Fibroblast of skin of back (primary cell): ENCODE measurements at places on chromosomes 2 and 18.
A peak's percentile ranks its signal among the peaks of the same experiment; 100 is the strongest.

- no peak for DNase-seq
Measured at GRCh38 chr2:120005834-120006521, 6.9 kb upstream of the EPB41L5 start.

GRCh38 chr2:62505109-62505749 is 766 bp downstream of the TMEM17 start:
- DNase-seq = no peak

GRCh38 chr2:156300337-156300736 is 32.2 kb downstream of the NR4A2 start:
- DNase-seq = no peak

- DNase-seq = no peak
Measured at GRCh38 chr2:213227458-213227857, 56.8 kb upstream of the SPAG16 start.

DNA sequence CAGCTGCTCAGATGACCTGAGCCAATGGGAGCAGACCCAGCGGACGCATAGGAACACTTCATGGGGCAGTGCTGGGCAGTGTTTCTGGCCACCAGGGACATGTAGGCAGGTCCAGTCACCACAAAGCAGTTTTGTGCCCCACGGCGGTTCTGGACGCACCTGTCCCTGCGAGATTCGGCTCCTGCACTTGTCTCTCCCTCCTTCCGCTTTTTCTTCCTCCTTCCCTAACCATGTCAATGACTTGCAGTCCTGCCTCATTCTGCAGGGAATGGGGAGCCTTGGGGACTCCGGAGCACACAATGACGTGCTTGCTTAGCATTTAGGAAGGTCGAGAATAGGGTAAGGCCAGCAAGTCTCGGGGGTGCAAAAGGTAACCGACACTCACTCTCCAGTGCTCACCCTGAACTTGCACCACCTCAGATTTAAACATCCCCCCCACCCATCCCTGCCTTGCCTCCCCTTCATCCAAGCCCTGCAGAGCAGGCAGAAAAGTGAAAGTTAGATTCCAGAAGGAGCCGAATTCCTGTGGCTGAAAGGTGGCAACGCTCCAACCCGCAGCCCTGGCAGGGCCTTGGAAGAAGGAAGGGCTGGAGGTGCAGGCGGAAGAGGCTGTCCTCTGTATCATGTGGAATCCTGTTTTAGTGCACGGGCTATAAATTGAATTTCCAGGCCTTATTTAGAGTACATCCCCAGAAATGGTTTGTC is 40.5 kb upstream of the ATG16L1 start:
- peak; percentile 91 for DNase-seq

- no peak for DNase-seq
Measured at GRCh38 chr2:235047171-235048160, 95.6 kb downstream of the SH3BP4 start.

- peak; percentile 53 for DNase-seq
Measured at GRCh38 chr2:124112966-124113365, 87.9 kb downstream of the CNTNAP5 start.

GRCh38 chr2:37365669-37366068 is 21.2 kb downstream of the QPCT start:
- peak; percentile 55 for DNase-seq

- no peak for DNase-seq
Measured at GRCh38 chr2:119184512-119184911, 26.0 kb upstream of the C1QL2 start.

GRCh38 chr2:225069477-225069876 is 27.2 kb upstream of the DOCK10 start:
- no peak for DNase-seq

GRCh38 chr2:222450021-222450420 is 25.7 kb downstream of the SGPP2 start:
- no peak for DNase-seq

DNA sequence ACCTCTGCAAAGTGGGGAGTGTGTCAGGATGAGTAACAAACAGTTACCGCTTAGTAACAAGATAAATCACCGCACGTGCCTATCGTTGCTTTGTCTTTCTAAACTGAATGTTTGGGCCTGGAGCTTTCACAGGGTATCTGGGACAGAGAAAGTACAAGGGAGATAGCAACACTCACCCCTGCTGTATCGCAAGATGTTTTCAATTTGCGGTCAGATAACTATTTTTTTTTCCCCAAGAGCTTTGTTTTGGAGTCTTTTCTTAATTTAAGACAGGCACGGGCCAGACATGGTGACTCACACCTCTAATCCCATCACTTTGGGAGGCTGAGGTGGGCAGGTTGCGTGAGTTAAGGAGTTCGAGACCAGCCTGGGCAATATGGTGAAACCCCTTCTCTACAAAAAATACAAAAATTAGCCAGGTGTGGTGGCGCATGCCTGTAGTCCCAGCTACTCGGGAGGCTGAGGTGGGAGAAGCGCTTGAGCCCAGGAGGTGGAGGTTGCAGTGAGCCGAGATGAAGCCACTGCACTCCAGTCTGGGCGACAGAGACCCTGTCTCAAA is 146.6 kb downstream of the GBX2 start:
- peak; percentile 51 for DNase-seq
